ENCODE measurements at places on chromosomes 7 and 10.

DNA sequence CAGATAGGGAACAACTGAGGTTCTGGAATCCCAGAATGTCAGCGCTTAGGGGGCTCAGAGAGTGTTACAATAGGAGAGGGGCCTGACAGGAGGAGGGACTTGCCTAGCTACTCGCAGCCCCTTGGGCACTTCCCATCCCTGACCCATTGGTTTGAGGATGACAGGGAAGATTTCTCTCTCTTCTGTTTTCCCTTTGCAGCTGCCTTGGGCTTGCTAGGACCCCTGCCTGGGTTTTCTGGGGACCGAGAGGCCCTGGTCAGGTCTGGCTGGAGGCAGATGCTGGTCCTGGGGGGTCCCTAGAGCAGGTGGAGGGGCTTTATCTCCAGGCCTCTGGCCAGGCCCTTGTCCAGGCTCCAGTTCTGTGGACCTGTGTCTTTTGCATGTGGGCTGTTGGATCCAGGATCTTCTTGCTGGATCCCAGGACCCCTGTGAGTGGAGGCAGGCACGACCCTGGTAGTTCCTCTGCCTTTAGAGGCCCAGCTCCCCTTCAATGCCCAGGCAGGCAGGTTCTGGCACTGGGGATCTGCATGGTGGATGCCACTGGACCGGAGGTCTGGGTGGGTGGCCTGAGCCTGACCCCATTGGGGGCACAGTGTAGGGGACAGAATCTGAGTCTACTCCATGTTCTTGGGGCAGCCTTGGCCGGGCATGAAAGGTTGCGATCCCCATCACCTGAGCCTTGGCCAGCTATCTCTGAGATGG lies 26.9 kb downstream of the RAMP3 start:
- DNase-seq = peak; percentile 42

- no peak for DNase-seq
Observed at GRCh38 chr10:71473671-71474599, 77.2 kb downstream of the CDH23 start.

DNA sequence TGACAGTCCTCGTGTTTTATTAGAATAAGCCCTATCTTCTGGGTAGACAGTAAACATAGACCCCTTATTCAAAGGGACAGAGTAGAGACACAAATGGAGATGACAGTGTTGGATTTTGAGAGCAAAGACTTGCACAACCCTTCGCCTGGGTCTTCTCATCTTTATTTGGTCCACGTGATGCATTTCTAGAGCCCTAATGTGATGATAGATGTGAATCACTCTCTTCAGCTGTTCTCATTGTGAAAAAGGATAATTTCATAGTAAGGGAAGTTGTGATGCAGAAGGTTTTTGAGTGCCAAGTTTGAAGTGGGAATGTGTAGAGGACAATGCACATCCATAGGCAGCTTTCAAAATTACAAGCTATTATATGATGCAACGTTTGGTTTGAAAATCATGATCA lies 86.3 kb downstream of the CREB5 start:
- no peak for DNase-seq

DNA sequence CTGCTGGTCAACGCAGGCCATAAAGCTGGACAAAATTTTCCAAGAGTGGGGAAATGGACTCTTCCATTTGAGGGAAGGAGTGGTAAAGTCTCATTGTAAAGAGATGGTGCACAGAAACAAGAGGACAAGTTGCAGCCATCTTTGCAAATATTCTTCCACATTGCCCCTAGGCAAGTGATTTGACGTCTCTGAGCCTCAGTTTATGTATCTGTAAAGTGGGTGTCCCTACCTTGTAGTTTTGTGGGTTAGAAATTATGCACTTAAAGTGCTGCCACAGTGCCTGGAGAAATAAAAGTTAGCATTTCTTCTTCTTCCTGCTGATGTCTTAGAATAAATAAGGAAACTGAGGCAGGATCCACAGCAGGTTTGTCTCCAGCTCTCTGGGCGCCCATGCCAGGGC lies 12.1 kb downstream of the ADAMTS14 start:
- DNase-seq = no peak

- no peak for DNase-seq
Observed at GRCh38 chr7:76506081-76506440, 4.3 kb upstream of the UPK3B start.

GRCh38 chr7:142614116-142614515 lies 135.2 kb upstream of the PRSS1 start:
- no peak for DNase-seq

DNA sequence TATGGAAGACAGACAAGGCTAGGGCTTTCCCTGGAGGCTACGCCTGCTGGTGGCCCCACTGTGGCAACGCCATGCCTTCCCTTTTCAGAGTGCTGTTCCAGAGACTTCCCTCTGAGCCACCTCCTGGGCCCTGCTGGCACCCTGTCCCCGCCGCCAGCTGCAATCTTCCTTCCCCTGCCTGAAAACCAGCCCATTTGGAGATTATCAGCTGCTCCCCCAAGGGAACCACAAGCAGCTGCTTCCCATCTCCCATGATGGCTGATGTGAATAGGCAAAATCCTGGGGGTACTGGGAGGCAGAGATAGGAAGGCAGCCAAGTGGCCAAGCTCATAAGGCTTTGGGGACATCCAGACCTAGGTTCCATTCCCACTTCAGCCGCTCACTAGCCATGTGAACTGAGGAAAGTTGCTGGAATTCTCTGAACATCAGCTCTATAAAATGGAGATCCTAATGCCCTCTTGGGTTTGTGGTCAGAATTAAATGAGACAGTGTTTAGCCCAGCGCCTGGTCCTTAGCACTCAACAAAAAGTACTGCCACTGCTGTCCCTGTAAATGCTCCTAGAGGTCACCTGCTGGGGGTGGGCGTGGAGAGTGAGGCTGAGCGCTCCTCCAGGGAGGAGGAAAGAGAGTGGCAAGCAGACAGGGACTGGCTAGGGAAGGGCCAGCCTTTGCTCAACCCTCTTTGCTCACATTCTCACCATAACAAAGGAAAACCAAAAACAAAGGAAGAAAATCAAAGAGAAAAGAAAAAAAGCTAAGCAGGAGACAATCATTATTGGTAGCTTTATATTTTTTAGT lies 5.9 kb downstream of the TSPAN33 start:
- DNase-seq = no peak

- peak; percentile 88 for DNase-seq
Observed at GRCh38 chr7:30478349-30479201, at the start of gene NOD1. Gene NOD1, minus strand, starts transcription at chr7:30478784. Its CDS starts 21,863 bp downstream, at chr7:30456921.

DNA sequence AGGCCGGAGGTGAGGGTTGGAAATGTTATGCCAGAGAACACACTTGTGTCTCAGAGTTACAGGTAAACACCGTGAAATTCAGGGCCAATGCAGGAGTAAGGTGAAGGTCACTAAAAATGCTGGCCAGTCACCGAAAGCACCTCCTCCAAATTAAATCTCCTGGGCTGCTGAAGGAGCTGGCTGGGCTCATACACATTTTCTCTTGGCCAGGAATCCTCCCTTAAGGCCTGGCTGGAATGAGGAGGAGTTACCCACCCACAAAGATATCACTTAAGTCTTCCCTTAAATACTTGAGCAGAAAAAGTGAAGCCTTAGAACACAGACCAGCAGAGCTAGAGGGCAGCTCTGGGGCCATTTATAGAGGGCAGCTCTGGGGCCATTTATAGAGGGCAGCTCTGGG lies 46.3 kb downstream of the HTRA1 start:
- no peak for DNase-seq

DNA sequence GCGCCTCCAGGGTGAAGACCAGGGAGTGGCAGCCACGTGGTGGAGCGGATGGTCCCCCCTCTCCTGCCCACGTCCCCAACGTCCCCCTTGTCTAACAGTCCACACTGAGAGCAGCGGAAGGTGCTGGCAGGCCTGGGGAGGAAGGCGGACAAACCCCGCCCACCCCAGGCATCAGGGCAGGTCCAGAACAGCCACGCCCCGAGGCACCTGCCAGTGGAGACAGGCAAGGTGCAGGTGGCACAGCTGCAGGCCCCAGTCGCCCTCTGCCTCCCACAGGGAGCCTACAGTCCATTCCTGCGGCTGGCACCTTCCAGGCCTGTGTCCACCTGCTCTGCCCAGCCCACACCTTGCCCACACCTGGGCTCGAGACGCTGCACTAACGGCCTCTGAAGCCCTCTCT lies 24.9 kb downstream of the CYP2W1 start:
- DNase-seq = no peak

- DNase-seq = no peak
Observed at GRCh38 chr10:5565205-5565545, 40.4 kb downstream of the CALML3 start.

DNA sequence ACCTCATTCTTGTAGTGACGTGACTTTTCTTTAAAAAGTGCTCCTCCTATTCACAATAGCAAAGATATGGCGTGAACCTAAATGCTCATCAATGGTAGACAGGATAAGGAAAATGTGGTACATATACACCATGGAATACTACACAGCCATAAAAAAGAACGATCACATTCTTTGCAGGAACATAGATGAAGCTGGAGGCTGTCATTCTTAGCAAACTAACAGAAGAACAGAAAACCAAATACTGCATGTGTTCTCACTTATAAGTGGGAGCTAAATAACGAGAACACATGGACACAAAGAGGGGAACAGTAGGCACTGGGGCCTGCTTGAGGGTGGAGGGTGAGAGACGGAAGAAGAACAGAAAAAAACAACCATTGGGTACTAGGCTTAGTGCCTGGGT lies 59.9 kb upstream of the FGFR2 start:
- no peak for DNase-seq

DNA sequence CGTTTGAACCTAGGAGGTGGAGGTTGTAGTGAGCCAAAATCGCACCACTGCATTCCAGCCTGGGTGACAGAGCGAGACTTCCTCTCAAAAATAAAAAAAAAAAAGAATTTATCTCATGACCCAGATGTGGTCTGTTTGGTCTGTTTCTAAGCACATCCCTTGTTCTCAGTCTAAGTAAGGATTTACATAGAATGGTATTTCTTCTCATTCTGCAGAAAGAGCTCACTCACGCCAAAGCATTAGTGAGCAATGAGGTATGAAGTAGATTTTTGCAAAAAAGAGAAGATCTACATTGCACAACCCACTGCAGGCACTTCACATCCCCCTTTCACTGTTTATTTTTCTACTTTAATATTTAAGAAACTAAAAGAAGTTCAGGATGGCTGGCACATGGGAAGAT lies 76.5 kb upstream of the FGL2 start:
- DNase-seq = no peak

GRCh38 chr7:92325858-92326257 lies 80.1 kb downstream of the ANKIB1 start:
- DNase-seq = no peak

DNA sequence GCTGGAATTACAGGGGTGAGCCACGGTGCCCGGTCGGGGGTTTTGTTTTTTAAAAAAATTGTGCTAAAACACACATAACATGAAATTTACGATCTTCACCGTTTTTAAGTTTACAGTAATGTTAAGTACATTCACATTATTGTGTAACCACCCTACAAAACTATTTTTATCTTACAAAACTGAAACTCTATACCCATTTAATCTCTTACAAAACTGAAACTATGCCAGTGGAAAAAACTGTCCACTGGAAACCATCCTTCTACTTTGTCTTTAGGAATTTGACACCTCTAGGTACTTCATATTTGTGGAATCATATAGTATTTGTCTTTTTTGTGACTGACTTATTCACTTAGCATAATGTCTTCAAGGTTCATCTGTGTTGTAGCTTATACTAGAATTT lies 1.0 kb upstream of the PSMC2 start:
- no peak for DNase-seq

GRCh38 chr7:137975221-137975620 lies 26.7 kb downstream of the CREB3L2 start:
- DNase-seq = no peak

GRCh38 chr7:16847381-16847860 lies 34.4 kb downstream of the AGR3 start:
- no peak for DNase-seq

GRCh38 chr7:7707246-7707645 lies 11.2 kb downstream of the RPA3 start:
- no peak for DNase-seq

DNA sequence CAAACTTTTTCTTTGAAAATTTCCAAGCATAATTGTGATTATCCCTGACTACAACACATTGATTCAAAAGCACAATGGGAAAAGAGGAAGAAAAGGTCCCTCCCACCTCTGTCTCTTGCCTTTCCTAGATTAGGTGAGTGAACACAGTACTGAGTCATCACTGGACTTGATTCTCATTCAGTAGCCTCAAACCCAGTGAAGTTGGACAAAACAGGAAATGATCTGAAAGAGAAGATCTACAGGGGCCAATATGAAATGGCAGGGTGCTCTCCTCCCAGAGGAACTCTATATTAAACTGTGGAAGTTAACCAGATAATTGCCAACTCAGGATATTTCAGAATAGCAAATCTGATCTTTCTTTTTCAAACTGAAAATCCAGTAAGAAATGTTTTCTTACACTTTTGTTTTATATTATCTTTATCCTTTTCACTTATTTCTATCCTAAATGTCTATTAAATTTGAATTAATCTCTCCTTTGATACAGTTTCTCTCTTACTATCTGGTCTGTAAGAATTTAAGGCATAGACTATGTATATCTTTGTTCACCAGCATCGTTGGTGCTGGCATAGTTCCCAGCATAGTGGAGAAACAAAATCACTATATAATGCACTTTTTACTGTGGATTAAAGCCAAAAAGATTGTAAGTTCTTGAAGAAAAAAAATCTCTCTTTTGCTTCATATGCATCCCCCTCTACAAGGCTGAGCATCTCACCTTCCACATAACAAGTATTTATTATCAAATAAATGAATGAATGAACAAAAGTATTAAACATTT lies 41.4 kb upstream of the IKZF1 start:
- DNase-seq = no peak

- no peak for DNase-seq
Observed at GRCh38 chr7:63027075-63027474, 971.6 kb upstream of the ZNF722 start.

- DNase-seq = no peak
Observed at GRCh38 chr7:74430961-74431466, 22.7 kb upstream of the GTF2IRD1 start.

DNA sequence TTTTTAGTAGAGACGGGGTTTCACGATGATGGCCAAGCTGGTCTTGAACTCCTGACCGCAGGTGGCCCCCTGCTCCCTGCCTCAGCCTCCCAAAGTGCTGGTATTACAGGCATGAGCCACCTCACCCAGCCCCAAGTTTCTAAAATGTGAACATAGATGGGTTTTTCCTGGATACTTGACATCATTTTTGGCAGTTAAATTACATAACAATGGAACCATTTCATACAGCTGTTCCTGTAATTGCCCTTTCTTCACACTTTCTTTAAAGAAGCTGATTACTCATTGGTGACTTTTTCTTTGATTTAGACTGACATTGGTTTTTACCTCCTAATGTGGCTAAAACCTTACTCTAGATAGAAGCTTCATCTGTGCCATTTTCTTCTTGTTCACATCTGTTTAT lies 5.9 kb downstream of the ZKSCAN1 start:
- no peak for DNase-seq

- no peak for DNase-seq
Observed at GRCh38 chr7:96747418-96747940, 37.8 kb upstream of the SEM1 start.

- DNase-seq = no peak
Observed at GRCh38 chr7:69047151-69047754, 551.0 kb upstream of the AUTS2 start.

- DNase-seq = no peak
Observed at GRCh38 chr10:5599613-5600520, 66.5 kb downstream of the ASB13 start.

GRCh38 chr10:80253266-80253962 lies 36.0 kb downstream of the MAT1A start:
- DNase-seq = no peak

- DNase-seq = no peak
Observed at GRCh38 chr7:94580601-94581000, 71.0 kb downstream of the CASD1 start.

GRCh38 chr10:65342245-65342644 lies 1583.6 kb upstream of the LRRTM3 start:
- DNase-seq = no peak

Data from activated CD8-positive, alpha-beta memory T cell treated with anti-CD3 and anti-CD28 coated beads for 24 hours (primary cell).